ENCODE measurements at places on chromosomes 3 and 15. TPM values are rescaled to one million over a fixed set of nuclear protein-coding genes. Genes with fewer than 3 reads are reported as not detected.
A peak's percentile ranks its signal among the peaks of the same experiment; 100 is the strongest.

DNA sequence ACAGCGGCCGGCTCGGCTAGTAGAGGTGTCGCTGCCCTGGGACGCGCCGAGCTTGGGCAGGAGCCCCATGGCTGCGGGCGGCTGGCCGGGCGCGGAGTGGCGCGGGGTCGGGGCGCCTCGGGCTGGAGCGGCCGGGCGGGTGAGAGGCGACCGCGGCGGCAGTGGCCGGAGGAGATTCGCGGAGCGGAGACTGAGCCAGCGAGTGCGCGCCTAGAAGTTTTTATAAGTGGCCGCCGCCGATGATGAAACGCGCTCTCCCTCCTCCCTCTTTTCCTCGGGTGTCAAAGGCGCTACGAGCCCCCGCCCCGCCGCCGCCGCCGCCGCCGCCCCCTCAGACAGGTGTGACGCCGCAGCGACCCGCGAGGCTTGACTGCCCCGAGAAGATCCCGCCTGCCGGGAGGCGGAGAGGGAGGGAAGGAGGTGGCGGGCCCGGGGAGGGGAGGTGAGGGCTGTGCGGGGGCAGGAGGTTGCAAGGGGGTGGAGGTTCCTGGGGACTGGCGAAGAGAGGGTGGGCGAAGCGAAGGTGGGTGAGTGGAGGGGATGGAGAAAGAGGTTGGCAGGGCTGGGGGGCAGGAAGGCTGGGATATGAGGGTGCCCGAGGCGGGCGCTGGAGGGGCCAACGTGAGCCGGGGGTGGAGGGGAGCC, at the start of gene SLCO2A1:
Gene SLCO2A1 (minus strand): TSS at position 192 of the 645 bp plus-strand sequence. CDS start 123 bp downstream, at position 69.
- H3K4me1 ChIP-seq: peaks cover 5% of the 10 kb centered on the region
- H3K27me3 ChIP-seq: peaks cover 47% of the 10 kb centered on the region
- no peaks in the 10 kb centered on the region for H3K36me3 ChIP-seq
- no peak for DNase-seq
- peak within 1 kb of the TSS; percentile 25 for H3K4me3 ChIP-seq

- no peaks in the 10 kb centered on the region for H3K4me1 ChIP-seq
- H3K27me3 ChIP-seq: no peaks in the 10 kb centered on the region
- H3K27ac ChIP-seq: no peak overlapping the region
- no peak overlapping the region for H3K4me3 ChIP-seq
Observed at GRCh38 chr3:140406655-140407054, 271.2 kb upstream of the TRIM42 start.

The EXD1 gene
- not detected for total RNA-seq

DNA sequence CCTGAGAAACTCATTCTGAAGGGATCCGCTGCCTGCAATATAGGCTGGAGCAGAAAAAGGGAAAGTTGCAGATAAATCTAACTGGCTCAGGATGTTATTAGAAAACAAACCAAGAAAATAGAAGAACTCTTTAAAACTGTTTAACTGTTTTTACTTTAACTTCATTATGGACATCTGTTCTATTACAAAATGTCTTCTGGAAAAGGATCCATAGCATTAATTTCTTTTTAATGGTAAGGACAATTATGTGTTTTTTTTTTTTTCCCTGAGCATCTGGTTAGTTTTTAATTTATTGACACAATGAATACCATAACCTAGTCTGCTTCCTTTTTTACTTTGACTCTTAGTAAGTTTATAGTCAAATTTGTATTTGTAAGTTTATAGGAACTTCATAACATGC, 239.5 kb downstream of the NAALADL2 start:
- DNase-seq: no peak
- H3K27me3 ChIP-seq: no peaks in the 10 kb centered on the region
- H3K4me3 ChIP-seq: no peak overlapping the region
- no peaks in the 10 kb centered on the region for H3K36me3 ChIP-seq
- no peak overlapping the region for H3K27ac ChIP-seq

The CADM2 gene
- not detected for total RNA-seq

- no peak for DNase-seq
- peaks cover 13% of the 10 kb centered on the region for H3K4me1 ChIP-seq
- peaks cover 47% of the 10 kb centered on the region for H3K27me3 ChIP-seq
- no peak overlapping the region for H3K4me3 ChIP-seq
- no peak overlapping the region for H3K27ac ChIP-seq
- H3K36me3 ChIP-seq: no peaks in the 10 kb centered on the region
Observed at GRCh38 chr3:120909602-120909878, 1.5 kb downstream of the STXBP5L start.

The INSYN1 gene
- total RNA-seq: not detected

GRCh38 chr3:155663467-155664212, 81.2 kb downstream of the PLCH1 start:
- H3K36me3 ChIP-seq: no peaks in the 10 kb centered on the region
- no peaks in the 10 kb centered on the region for H3K4me1 ChIP-seq
- H3K27ac ChIP-seq: no peak overlapping the region
- DNase-seq: no peak

- no peaks in the 10 kb centered on the region for H3K27me3 ChIP-seq
- no peaks in the 10 kb centered on the region for H3K36me3 ChIP-seq
- no peak for DNase-seq
- H3K27ac ChIP-seq: no peak overlapping the region
- no peaks in the 10 kb centered on the region for H3K4me1 ChIP-seq
- no peak overlapping the region for H3K4me3 ChIP-seq
Observed at GRCh38 chr3:65507437-65507836, 531.3 kb downstream of the MAGI1 start.

The ACKR4 gene
- total RNA-seq: not detected

The RASA2 gene
- total RNA-seq: 54.1 TPM

DNA sequence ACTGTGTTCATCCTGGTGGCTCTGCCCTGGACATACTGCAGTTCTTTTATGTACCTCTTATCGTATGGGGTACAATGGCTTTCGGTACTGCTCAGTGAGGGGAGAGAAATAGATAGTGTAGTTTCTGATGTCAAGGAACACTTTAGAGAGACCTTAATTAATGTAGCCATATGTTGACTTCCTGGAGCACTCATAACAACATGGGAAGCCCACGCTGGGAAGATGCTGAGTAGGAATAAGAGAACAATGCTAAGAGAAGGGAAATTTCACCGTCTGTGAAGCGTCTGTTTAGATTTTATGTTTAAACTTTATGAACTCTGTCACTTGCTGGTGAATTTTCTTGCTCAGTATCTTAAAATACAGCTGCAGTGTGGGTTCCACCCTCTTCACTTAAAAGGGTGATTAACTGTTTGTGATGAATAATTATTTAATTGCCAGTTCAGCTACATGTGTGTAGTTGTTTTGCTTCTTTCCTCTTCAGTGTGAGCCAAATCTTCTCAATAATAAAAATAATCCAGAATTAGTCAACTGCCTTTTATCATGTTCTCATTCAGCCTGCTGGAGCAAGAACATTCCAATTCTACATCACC, 373.1 kb upstream of the TPRG1 start:
- no peak for DNase-seq
- no peak overlapping the region for H3K4me3 ChIP-seq
- no peaks in the 10 kb centered on the region for H3K4me1 ChIP-seq
- no peaks in the 10 kb centered on the region for H3K27me3 ChIP-seq

The RASGRP1 gene
- total RNA-seq: 185 TPM

The POLQ gene
- 29.0 TPM for total RNA-seq

DNA sequence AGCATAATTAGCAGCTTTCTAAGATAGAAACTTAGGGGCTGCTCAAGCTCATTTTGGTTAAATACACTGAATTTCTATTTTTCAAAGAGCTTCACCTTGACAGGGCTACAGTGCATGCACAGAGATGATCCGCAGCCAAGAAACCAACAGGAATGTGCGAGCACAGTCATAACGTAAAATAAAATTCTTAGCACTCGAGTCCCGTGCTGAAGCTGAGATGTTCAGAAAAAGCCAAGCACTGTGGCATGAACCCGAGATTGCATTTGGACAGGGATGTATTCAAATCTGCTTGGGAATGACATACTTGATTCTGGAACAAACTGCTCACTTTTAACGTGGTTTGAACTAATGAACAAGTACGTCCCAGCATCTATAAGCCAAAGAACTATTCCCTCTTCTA, 340.3 kb downstream of the FOXP1 start:
- no peak overlapping the region for H3K27ac ChIP-seq
- H3K4me3 ChIP-seq: no peak overlapping the region
- H3K36me3 ChIP-seq: peaks cover 4% of the 10 kb centered on the region
- no peak for DNase-seq
- no peaks in the 10 kb centered on the region for H3K27me3 ChIP-seq

- H3K4me3 ChIP-seq: no peak overlapping the region
- H3K4me1 ChIP-seq: no peaks in the 10 kb centered on the region
- no peak for DNase-seq
- H3K36me3 ChIP-seq: no peaks in the 10 kb centered on the region
- H3K27me3 ChIP-seq: peaks cover 7% of the 10 kb centered on the region
- no peak overlapping the region for H3K27ac ChIP-seq
Observed at GRCh38 chr3:113249601-113250000, 38.2 kb downstream of the BOC start.
